Esophagus mucosa (tissue), 1 donor: ENCODE measurements at places on chromosomes 16 and 17. TPM values are rescaled to one million over a fixed set of nuclear protein-coding genes. Genes with fewer than 3 reads are reported as not detected.

NUBP1 gene
- total RNA-seq, result 21.5 TPM

ASPA gene
- total RNA-seq, result 0.56 TPM

DNA sequence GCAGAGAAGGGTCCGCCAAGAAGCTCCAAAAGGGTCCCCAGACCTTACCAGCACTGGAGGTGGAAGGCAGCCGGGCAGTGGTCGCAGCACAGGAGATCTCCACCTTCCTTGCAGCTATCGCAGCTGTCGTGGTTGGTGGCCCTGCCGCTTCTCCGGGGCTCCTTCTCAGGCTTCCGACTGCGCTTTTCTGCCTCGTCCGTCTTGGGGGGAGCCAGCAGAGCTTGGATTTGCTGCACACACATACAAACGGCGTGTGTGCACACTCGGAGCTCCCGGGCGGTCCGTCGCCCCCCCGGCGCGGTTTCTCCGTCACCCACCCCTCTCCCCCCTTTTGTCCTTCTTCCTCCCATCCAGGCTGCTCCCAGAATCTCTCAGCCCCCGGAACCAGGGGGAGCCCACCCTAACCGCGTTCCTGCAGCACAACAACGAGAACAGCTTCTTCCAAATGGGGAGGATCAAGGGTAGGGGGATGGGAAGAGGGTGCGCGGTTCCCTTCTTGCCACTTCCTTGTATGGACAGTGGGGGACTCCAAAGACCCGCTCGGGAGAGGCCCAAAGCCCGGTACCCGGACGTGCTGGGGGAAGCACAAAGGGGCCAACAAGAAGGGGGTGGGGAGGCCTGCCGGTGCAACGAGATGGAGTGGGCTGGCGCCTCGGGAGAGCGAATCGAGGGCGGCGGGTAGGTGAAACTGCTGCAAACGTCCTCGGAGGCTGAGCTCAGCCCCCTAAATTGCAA lies 1.1 kb downstream of the PHF12 start:
- ATAC-seq, result no peak

DNA sequence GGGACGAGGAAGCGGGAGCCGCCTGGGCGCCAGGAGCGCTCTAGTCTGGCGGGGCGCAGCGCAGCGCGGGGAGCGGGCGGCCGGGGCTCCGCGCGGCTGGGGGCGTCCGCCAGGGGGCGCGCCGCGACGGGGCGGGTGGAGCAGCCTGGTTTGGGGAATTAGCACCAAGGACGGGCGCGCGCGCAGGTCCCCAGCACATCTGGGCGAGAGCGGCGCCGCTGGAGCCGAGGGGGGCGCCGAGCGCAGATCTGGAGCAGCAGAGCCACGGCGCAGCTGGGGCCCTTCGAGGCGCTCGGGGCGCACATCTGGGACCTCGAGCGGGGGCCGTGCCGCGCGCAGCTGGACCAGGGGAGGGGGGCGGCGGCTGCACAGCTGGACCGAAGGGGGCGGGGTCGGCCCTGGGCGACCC lies at the start of gene NXPH3:
Gene NXPH3, plus strand, starts transcription at position 193 of the 409 bp plus-strand sequence. CDS start 349 bp downstream, outside the sequence.
- ATAC-seq, result peak; percentile 71

DNA sequence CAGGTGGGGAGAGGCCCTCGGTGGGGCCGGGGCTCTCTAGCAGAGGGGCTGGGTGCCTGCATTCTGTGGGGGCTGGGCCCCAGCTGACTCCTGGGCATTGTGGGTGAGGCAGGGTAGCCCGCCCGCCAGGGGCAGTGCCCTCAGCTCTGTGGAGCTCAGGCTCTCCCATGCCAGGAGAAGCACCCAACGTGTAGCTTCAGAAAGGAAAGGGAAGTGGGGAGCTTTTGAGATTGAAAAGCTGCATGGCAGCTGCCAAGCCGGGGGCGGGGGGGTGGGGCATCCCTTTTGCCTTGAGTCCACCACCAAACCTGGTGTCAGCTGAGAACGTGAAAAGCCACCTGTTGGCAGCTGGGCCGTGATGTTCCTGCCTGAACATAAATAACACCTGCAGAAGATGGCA lies 192.1 kb upstream of the CIBAR2 start:
- ATAC-seq, result no peak

DNA sequence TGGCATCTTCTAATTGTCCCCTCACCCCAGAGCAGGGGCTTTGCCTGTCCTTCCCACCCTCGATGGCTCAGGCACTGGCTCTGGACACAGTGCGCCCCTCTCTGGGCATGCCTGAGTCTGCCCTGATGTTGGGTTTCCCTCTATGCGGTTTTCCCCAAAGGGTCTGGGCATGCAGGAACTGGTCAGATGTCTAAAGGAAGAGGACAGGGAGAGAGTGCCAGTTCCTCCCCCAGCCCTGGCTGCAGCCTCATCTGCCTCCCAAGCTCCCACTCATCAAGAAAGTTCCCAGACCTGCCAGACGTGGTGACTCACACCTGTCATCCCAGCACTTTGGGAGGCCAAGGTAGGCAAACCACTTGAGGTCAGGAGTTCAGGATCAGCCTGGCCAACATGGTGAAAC lies 41.3 kb upstream of the PABPN1L start:
- peak; percentile 31 for ATAC-seq

DNA sequence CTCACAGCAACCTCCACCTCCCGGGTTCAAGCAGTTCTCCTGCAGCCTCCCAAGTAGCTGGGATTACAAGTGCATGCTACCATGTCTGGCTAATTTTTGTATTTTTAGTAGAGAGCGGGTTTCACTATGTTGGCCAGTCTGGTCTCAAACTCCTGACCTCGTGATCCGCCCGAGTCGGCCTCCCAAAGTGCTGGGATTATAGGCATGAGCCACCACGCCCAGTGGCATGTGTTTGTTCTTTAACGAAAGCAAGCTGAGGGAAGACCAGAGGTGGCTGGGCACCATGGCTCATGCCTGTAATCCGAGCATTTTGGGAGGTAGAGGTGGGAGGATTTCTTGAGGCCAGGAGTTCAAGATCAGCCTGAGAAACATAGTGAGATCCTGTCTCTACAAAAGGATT lies 18.1 kb downstream of the TNFRSF13B start:
- no peak for ATAC-seq
